ENCODE measurements at places on chromosomes 4 and X.

DNA sequence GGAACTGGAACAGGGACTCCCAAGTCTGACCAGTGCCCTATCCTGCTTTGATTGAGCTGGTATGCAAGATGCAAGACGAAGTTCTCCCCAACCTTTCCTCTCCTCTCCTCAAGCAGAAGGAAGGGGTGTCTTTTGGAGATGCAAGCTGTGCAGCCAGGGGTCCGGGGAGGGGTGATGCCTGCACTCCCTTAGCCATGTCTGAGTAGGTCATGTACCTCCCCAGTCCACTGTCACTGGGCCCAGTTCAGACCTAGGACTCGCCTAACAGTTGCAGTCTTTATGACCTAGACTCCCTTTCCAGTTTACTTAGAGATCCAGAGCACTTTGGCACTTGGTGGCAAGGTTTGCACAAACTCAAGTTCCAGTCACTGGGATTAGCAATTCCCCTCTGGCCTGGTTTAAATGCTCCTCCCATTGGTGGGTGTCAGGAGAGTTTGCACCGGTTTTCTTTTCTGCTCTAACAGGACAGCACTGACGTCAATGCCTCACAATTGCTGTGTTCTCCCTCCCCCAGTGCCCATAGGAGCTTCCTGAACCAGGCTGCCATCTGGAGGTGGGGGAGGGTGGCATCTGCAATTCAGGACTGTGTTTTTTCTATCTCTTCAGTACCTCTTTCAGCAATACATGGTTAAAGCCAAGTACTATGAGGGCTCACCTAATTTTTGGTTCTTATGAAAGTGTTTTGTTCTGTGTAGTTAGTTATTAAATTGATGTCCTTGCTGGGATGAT, 782.2 kb downstream of the ARAP2 start:
- DNase-seq: no peak

DNA sequence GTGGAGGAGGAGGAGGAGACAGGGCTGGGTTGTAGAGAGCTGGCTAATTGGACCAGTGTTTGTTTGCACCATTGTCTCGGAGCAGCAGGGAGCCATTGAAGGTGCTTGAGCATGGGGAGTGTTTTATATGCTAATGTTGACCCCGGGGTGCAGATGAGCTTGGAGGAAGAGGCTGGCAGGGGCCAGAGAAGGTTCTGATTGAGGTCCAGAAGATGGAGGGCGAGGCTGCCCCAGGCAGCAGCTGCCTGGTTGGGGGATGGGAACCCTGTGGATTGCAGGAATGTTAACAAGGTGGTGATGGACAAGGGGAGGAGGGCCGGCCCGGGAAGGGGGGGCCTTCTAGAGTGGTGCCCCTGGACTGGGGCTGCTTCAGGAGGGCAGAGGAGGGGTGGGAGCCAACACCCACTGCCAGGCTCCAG, 18.0 kb downstream of the DOK7 start:
- no peak for DNase-seq

DNA sequence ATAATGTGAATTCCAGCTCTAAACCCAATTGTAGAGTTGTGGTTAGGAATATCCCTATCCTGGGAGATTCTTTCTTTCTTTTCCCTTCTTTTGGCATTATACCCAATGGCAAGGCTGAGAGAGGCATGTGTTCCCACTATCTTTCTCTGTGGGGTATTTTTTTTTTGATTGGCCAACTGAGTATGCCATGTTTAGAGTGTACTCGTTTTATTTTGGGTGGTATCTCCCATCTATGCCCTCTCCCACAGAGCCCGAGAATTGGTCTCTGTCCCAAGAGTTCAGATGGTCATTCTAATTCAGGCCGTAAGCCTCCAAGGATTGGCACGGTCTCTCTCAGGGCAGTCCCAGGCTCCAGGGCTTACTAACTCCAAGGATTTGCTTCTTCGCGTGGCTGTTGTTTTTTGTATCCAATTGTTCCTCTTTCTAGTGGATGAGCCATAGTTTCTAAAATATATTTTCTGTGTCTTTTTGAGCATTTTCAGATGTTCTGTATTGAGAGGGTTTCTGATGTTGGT, 198.8 kb downstream of the SLC4A4 start:
- DNase-seq: no peak

DNA sequence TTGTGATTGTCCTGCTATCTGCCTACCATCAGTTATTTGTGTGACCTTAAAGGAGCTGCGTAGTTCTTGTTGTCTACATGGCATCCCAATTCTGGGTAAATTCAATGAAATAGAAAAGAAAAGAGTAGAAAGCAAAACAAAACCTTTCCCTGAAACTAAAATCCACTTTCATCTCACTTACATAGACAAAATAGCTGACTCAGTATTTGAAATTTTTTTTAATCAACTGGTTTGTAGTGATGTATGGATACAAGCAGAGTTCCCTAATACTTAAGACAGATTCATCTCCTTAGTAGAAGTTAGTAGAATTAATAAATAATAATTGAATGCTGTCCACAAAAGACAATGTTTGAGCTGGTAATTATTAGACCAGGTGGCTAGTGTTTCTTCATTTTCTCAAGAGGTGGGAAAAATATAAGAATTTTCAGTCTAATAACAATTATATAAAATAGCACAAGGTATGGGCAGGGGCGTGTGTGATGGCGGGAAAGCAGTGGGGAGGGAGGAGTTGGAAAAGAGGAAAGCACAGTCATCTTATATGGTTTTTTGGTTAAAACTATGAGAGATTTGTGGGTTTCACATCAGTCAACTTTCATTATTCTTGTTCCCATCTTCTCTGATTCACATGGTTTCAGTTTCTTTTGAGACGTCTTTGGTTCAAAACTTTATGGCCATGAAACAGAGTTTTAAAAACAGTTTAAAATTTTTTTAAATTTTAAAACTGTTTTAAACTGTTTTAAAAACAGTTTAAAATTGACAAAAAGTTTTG, 275.2 kb downstream of the SPRY1 start:
- no peak for DNase-seq

DNA sequence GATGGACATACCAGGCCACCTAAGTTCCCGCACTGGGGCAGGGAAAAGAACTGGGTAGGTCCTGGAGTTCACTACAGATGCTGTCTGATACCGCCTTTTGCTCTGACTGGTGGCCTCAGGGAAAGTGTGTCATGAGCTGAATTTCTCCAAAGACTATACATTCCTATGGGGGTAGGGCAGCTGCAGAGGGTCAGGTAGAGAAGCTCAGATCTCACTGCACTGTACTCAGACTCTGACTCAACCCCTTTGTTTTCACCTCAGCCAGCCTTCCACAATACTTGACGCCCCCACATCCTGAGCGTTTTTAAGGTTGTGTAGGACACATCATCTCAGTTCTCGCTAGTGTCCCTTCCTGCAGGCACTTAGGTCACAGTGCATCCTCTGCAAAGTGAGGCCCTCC, 7.8 kb downstream of the GATB start:
- DNase-seq: no peak

DNA sequence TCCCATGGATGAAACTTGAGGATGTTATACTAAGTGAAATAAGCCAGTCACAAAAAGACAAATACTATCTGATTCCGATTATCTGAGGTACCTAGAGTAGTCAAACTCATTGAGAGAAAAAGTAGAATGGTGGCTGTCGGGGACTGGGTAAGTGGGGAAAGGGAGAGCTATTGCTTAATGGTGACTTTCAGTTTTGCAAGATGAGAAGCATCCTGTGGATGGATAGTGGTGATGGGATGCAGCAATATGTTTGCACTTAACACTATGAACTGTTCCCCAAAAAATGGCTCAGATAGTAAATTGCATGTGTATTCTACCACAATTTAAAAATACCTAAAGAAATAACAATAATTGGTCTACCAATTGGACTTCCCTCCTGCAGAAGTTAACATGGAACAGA, 181.5 kb downstream of the SHROOM3 start:
- no peak for DNase-seq

DNA sequence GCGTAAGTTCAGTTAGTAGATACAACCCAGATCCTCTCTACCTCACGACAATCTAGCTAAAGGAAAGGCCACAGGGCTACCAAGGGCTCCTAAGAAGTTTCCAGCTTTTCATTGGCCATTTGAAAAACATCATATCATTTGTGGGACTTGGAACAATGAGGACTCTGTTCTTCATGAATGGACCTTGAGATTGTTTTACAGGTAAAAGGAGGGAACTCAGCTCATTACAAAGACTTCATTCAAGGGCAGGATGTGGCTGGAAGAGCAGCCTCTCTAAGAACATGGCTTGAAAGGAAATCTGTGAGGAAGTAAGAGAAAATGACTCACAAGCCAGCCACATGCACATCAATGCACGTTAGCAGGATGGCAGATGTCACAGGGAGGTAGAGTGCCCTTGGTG, 105.9 kb upstream of the SLC7A11 start:
- no peak for DNase-seq

GRCh38 chr4:177367336-177367735, 57.7 kb downstream of the NEIL3 start:
- DNase-seq: no peak

DNA sequence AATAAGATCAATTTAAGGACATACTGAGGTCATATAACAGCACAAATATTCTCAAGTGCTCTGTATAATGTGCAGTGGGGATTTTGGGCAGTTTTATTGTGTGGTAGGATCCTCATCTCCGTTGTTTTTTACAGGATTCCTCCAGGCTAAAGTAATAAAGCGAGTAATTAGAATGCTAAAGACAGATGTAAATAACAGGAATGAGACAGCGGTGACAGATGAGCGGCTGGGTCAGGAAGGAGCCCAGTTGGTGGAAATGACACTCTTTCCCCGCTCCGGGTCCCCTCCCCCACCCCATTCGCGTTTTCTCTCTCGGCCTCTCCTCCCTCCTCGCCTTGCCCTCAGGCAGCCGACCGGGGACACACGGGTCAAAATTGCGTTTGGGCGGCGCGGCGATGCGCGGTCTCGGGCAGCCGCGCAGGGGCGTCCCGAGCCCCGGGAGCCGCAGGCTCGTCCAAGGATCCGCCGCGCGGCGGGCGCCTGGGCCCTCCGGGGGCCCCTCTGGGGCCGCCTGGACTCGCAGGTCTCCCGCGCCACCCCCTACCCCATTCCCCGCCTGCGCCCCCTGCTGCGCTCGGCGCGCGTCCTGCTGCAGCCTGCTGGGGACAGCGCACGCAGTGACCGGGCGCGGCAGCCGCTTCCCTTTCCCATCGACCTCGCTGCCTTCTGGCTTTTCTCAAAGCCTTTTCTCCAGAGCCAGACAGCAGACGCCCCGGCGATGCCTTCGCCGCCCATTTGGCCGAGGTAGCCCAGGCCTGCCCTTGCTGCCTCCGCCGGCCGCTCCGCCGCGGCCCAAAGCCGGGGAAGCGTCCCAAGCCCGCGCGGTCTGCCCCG, 16.2 kb downstream of the POU4F2 start:
- no peak for DNase-seq

DNA sequence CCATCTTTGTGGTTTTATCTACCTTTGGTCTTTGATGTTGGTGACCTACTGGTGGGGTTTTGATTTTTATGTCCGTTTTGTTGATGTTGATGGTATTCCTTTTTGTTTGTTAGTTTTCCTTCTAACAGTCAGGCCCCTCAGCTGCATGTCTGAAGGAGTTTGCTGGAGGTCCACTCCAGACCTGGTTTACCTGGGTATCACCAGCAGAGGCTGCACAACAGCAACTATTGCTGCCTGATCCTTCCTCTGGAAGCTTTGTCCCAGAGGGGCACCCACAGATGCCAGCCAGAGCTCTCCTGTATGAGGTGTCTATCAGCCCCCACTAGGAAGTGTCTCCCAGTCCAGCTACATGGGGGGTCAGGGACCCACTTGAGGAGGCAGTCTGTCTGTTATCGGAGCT, 199.3 kb upstream of the WDFY3 start:
- no peak for DNase-seq

DNA sequence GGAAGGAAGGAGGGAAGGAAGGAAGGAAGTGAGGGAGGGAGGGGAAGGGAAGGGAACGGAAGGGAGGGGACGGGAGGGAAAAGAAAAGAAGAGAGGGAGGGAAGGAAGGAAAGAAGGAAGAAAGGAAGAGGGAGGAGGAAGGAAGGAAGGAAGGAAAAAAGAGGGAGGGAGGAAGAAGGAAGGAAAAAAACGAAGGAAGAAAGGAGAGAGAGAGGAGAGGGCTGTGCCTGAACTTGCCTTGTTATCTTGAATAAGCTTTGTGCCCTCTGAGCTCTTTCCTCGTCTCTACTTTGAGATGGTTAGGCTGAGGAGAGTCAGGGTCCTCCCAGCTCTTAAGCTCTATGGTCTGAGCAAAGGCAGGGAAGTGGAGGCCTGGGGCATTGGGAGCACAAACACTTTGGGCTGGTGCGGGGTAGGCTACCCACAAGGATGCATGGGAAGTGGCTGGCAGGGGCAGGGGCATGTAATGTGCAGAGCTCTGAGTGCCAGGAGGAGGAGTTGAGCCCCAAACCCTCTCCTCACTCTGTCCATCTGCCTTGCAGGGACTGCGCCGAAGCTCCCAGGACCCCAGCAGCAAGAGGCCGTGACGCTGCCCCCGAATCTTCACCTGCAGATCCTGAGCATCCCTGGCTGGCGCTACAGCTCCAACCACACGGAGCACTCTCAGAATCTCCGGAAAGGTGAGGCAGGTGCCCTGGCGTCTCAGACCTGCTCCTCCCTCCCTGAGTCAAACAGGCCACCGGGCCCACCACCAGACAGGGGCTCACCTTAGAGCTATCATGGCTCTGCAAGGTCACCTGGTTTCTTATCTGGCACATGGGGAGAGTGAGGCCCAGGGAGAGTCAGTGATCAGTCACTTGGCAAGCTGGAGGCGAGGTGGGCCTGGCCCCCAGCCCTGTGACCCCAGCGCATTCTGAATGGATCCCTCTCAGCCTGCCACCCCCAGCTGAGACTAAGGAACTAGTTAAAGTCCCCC, 26.5 kb upstream of the MRFAP1 start:
- DNase-seq: no peak

GRCh38 chr4:68572653-68573170, 3.4 kb downstream of the UGT2B17 start:
- no peak for DNase-seq

- no peak for DNase-seq
Measured at GRCh38 chr4:176953021-176953420, 160.3 kb upstream of the VEGFC start.

DNA sequence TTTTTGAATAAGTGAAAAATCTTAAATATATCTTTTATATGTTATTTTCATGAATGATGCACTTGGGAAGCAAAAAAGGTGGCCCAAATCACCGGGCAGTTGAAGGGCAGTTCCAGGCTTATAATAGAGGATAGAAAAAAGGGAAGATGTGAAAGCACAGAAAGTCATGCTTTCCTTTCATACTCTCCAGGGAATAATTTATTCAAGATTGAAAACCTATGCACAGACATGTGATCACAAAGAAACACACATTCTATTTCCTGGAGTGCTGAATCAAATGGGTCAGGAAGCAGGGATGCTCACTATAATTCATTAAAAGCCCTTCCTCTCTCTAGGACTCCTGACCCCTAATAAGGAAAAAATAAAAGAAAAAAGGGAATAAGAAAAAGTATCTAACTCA, 66.1 kb upstream of the USP38 start:
- DNase-seq: no peak

DNA sequence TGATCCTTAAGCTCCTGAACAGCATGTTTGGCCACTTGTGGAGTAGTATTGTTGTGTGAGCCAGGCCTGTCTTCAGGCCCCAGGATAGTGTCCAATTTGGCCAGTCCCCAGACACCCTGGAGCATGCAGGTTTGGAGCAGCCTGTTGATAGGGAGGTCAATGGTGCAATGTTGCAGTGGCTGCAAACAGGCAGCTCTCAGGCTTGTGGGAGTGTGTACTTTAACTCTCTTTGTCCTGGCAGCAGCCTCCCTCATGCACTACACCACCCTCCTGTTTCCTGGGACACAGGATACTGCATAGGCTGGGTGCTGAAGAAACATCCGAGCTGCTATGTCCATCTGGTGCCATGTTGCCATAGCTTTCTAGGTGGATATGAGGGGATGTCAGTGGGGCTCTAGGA, 24.0 kb downstream of the TECRL start:
- DNase-seq: no peak

Measured in stimulated activated CD4-positive, alpha-beta T cell treated with anti-CD3 and anti-CD28 coated beads, TNF-alpha, amount 100 ng/mL, for 1 hour (primary cell).